Activated CD4-positive, alpha-beta T cell treated with anti-CD3 and anti-CD28 coated beads for 36 hours (primary cell): ENCODE measurements at places on chromosomes 6 and 20. TPM values are rescaled to one million over a fixed set of nuclear protein-coding genes. Genes with fewer than 3 reads are reported as not detected.

GRCh38 chr6:146905181-146905704 is 299.0 kb upstream of the STXBP5 start:
- no peaks in the 10 kb centered on the region for H3K4me1 ChIP-seq
- DNase-seq: no peak

DNA sequence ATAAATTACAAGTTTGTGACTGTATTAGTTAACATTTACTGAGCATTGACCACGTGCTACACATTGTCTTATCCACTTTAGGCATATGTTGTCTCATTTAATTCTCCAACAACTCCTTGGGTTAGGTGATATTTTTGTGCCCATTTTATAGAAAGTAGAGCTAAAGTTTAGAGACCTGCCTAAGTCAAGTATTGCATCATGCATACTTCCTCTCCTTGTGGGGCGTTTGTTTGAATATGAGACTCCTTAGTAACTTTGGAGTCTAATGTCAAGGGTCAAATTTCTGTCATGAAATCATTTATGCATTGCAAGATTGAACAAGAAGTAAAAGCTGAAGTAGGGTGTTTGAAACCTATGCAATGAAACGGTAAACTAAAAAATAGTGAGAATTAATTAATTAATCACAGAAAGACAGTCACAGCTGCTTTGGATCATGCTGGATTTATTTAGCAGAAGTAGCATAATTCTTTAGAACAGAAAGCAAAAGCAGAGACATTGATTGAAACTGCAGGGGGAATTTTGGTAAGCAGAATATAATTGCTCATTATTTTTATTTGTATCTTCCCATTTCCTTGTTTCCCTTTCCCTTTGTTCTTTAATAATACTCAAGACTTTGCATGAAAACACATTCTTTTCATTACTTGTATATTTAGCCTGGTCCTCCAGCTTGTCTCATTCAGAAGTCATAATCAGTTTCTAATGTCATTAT is 1374.4 kb upstream of the GJE1 start:
- no peak overlapping the region for H3K27ac ChIP-seq
- no peak for DNase-seq
- no peak overlapping the region for H3K4me3 ChIP-seq
- H3K27me3 ChIP-seq: no peaks in the 10 kb centered on the region
- no peaks in the 10 kb centered on the region for H3K36me3 ChIP-seq

Gene SOD2
- 90.6 TPM for total RNA-seq

- no peak for DNase-seq
- H3K4me1 ChIP-seq: peaks cover 11% of the 10 kb centered on the region
- H3K4me3 ChIP-seq: no peak overlapping the region
- H3K36me3 ChIP-seq: no peaks in the 10 kb centered on the region
Measured at GRCh38 chr20:36479938-36480337, 61.4 kb upstream of the MYL9 start.

GRCh38 chr6:47357827-47358226 is 48.1 kb upstream of the TNFRSF21 start:
- H3K27ac ChIP-seq: no peak overlapping the region
- no peaks in the 10 kb centered on the region for H3K36me3 ChIP-seq
- no peaks in the 10 kb centered on the region for H3K4me1 ChIP-seq
- no peak overlapping the region for H3K4me3 ChIP-seq

Gene GLYATL3
- total RNA-seq: not detected
